Fibroblast of skin of right biceps (primary cell): ENCODE measurements at places on chromosomes 12 and 14.
A peak's percentile ranks its signal among the peaks of the same experiment; 100 is the strongest.

GRCh38 chr12:3216726-3217682 lies 139.8 kb downstream of the TSPAN9 start:
- DNase-seq: peak; percentile 72

DNA sequence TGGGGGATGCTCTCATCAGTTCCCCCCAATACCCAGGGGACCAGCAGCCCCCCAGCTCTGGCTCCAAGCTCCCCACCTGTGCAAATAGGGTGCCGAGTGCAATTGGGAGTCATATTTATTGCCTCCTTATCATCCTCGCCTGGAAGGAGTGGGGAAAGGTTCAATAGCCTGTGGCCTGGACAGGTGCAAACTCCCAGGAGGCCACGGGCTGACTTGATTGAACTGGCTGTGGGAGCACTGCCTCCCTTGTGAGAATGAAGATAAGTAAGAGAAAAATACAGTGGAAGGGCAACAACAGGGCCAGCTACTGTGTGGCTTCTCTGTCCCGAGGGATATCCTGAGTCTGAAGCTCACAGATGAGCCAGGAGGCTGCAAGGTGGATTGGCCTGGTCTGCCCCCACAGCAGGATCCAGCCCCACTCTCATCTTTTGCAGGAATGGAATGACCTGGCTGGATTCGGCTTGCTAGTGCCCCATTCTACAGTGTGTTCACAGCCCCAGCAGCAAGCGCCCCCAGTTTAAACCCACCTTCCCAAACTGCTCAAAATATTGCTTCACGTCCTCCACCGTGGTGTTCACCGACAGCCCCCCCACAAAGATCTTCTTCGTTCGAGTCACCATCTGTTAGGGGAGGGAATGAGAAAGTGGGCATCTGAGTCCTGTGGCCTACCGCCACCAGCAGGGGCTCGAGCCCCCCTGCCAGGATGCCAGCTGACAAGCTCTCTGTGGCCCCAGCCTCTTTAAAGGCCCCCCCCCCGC lies 6.3 kb downstream of the MSI1 start:
- no peak for DNase-seq

- no peak for DNase-seq
Measured at GRCh38 chr12:132419631-132420246, 70.2 kb upstream of the FBRSL1 start.

DNA sequence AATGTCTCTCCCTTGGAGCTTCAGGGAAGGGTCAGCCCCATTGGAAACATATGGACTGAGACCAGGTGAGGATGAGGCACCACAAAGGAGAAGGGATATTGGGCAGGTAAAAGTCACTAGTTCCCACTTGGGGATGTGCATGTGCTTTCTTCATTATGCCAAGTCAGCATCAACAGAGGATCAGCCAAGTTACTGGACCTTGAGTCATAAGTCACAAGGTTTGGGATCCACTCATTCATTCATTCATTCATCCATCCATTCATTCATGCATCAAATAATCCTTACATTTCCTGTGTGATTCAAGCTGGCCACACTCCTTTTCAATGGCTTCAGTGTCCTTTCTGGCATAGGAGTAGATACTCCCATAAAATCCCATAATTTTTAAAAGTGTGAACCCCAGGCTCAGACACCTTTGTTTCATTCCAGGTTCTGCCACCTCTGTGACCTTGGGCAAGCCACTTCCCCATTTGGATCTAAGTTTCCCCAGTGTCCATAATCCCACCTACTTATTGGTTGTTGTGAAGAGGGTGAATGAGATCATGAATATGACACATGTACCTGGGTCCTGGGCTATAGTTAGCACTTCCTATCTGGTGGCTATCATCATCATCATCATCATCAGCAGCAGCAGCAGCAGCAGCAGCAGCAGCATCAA lies 162.1 kb upstream of the LHX5 start:
- no peak for DNase-seq

- DNase-seq: no peak
Measured at GRCh38 chr12:10867381-10867780, 16.7 kb downstream of the PRH1 start.

- DNase-seq: peak; percentile 25
Measured at GRCh38 chr14:54549862-54550261, 17.1 kb upstream of the SAMD4A start.

DNA sequence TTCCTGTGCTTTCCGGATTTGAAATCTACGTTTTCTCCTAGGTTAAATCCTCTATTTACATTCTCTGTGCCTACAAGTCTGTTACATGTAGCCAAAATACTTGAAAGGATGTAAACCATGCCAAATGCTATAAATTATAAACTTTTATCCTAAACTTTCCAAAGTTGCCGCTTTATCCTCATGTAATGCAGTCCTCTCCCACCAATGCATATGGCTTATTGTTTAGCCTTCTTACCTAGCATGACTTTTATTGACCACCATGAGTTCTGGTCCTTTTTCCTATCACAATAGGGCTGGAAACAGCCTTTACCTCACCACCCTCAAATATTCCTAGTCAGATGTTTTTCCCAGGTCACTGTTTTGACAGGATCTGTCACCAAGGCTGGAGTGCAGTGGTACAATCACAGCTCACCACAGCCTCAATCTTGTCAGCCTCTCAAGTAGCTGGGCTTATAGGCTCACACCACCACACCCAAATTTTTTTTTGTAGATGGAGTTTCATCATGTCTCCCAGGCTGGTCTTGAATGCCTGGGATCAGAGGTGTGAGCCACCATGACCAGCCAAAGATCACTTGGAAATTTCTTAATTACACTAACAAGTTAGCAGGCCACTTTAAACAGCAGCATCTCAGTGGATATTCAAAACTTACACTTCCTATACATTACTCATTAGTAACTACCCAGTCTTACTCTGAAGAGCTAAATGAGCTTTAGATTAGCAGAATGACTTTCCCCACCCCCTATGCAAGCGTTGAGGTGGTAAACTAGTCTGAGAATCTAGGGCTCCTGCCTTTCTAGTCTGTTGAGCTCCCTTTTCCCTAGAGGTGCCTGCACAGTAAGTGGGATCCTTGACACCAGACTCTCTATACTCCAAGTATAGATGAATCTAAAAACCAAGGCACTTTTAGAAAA lies 4.1 kb downstream of the TUBA1B start:
- peak; percentile 22 for DNase-seq

DNA sequence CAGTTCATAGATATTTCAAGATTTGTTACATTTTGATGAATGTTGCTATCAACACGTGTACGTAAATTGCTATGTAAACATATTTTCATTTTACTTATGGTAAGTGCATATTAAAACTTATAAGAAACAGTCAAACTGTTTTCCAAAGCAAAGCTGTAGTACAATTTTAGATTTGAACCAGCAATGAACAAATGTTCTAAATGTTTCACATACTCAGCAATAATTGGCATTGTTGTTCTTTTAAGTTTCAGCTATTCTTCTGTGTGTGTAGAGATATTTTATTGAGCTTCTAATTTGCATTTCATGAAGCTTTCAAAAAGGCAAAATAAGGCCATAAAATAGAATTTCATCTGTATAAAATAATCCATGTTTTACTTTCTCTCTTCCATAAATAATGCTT lies 1433.2 kb downstream of the LRFN5 start:
- DNase-seq: no peak

GRCh38 chr12:107108995-107109508 lies 15.7 kb upstream of the CRY1 start:
- no peak for DNase-seq

DNA sequence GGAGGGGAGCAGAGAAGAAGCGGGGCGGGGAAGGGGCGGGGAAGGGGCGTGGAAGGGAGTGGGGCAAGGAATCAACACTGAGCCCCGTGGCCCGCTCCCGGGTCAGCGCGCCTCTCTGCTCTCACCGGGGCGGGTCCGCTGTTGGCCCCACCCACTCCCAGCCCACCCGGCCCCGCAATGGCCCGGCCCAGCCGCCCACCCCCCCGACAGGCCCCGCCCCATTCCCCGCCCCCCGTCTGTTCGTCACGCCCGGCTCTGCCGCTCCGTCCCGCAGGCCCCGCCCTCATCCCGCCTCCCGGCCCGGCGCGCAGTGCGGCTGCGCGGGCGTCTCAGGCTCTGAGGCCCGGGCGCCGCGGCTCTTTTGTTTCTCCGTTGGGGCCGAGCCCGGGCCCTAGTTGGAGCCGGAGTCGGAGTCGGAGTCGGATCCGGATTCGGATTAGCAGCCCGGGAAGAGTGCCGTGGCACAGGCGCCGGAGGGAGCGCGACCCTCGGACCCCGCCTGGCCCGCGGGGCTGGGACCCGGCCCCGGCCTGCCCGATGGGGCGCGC lies at the start of gene ULK1:
Gene ULK1, plus strand, starts transcription at position 310 of the 548 bp plus-strand sequence. CDS start 380 bp downstream, outside the sequence.
- peak; percentile 86 for DNase-seq
